ENCODE measurements at places on chromosomes 13 and 19.

DNA sequence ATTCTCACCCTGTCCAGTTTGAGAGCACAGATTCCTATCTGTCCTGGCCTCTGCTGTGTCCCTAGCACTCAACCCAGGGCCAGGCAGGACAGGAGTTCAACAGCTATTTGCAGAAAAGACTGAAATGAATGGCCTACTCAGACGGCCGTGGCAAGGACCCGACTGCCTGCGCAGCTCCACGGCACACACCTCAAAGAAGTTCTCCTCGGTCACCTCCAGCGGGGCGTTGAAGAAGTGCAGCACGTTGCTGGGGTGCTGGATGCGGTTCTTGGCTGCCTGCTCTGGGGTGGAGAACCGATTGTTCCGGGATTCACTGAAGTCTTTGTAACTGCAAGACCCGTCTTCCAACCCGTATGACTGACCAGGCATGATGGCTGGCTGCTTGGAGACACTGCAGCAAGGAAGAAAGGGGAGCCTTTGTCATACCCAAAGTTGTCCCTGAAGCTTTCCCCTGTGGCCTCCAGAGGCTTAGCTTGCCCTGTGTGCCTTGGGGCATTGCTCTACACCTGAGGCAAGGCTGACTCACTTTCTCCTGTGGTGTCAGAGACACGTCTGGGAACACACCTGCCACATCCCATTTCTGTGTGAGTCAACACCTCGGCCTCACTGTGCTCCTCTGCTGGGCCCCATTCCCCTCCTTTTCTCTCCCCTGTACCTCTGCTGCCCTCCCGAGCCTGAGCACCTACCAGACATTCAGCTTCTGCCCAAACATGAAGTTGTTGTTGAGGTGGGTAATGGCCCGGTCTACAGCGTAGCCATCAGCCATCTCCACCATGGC is 6.8 kb upstream of the ECH1 start:
- no peak for DNase-seq

DNA sequence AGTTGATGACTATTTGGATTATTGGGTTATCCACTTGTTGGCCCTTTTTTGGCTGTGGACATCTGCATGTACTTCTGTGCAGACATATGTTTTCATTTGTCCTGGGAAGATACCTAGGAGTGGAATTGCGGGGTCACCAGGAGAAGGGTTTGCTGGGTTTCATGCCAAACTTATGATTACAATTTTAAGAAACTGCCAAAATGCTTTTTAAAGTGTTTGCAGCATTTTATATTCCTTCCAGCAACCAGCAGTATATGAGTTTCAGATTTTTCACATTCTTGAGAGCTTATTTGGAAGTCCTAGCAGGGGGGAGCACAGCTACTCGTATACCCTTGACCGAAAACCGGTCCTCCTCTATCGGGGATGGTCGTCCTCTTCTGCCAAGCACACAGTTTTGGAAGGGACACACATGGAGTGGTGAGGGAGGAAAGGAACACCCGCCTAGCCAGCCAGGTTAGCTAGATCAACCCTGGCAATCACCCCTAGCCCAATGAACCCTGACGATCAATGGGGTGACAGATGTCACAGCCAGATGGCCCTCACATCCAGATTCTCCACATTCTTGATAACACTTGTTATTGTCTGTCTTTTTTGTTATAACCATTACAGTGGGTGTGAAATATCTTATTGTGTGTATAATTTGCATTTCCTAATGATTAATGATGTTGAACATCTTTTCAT is 26.7 kb upstream of the RNF113B start:
- no peak for DNase-seq

DNA sequence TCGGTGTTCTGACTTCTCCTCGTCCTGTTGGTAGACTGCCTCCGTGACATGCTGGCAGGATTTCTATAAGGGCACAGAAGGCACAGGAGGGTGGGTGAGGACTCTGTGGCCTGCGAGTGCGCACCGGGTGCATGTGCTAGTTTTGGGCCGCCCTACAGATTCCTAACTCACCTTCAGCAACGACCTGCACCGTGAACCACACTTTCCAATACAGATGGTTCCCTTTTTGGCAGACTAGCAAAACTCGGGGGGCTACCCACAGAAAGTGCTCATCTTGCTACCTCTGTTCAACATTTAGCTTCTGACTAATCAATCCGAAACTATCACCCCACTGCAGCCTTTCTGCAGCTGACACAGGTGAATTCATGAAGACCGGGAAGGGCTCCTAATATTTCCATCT is 14.1 kb upstream of the AMER2 start:
- DNase-seq = no peak

DNA sequence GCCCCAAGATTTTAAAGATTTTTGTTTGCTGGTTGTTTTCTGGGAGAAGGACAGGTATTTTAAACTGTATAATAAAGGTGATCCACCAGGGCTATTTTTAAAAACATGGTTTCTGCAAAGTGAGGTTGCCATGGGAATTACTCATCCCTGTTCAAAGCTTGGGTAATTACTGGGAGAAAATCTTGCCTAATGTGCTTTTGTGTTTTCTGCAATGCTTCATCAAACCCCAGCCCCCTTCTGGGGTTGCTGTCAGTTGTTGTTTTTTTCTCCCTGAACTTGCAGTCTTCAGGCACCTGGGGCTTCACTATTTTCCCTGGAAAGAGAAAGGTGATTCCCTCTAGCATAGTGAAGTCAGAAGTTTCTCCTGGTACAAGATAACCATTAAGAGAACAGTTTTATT is 277.2 kb downstream of the NALCN start:
- no peak for DNase-seq

GRCh38 chr13:97111756-97112155 is 110.4 kb upstream of the MBNL2 start:
- DNase-seq = no peak

- no peak for DNase-seq
Measured at GRCh38 chr19:47305309-47305751, 4.3 kb upstream of the C5AR1 start.
